Cardiac fibroblast (primary cell): ENCODE measurements at places on chromosomes 5 and 9.

- DNase-seq = no peak
These were observed 758.5 kb upstream of the CTNND2 start for GRCh38 chr5:12662545-12663314.

DNA sequence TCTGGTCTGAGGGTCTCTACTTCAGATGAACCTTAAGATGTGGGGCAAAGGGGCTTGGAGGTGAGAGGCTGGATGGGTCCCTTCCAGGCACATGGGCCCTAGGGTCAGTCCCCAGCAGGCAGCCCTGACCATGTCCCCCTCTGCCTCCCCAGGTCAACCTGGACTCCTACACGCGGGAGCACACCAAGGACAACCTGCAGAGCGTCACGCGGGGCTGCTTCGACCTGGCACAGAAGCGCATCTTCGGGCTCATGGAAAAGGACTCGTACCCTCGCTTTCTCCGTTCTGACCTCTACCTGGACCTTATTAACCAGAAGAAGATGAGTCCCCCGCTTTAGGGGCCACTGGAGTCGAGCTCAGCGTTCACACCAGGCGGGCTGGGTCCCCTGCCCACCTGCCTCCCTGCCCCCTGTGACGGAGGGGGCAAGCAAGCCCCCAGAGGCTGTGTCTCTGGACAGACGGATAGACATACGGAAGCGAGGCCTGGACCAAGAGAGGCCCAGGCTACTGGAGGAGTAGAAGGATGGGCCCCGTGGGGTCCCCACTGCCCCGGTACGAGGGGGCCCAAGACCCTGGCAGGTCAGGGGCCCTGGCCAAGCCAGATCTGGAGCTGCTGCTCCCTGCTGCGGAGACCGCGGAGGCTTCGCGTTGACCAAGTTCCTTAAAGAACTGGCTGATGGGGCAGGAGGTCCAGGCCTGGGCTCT is 133.2 kb downstream of the RGS3 start:
- no peak for DNase-seq

DNA sequence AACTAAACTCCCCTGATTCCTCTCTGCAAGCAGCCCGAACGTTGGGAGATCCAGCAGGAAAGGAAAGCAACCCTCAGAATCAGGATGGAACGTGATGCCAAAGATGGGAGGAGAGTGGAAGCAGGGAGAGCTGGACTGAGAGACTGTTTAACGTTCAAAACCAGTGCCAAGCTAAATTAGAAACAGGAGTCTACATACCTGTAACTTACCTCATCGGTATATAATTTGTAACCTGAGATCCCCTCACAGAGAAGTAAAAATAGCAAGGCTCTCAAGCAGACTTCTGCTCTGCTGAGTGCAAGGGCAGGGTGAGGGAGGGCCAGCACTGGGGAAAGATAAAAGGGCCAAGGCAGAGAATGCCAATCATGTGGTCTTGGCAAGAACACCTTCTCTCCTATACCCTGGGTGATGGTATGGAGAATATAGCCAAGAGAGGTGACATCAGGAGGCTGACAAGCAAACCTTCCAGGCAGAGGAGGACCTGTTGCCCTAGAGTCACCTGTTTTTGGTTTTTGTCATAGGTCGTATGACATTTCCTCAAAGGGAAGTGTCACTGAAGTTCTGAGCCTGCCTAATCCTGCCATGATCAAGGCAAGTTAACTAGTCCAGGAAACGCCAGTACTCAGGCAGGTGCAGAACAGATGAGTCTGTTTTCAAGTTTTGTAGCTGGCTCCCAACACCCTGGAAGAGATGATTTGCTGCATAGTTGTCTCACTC is 472.0 kb downstream of the NFIB start:
- DNase-seq = no peak

DNA sequence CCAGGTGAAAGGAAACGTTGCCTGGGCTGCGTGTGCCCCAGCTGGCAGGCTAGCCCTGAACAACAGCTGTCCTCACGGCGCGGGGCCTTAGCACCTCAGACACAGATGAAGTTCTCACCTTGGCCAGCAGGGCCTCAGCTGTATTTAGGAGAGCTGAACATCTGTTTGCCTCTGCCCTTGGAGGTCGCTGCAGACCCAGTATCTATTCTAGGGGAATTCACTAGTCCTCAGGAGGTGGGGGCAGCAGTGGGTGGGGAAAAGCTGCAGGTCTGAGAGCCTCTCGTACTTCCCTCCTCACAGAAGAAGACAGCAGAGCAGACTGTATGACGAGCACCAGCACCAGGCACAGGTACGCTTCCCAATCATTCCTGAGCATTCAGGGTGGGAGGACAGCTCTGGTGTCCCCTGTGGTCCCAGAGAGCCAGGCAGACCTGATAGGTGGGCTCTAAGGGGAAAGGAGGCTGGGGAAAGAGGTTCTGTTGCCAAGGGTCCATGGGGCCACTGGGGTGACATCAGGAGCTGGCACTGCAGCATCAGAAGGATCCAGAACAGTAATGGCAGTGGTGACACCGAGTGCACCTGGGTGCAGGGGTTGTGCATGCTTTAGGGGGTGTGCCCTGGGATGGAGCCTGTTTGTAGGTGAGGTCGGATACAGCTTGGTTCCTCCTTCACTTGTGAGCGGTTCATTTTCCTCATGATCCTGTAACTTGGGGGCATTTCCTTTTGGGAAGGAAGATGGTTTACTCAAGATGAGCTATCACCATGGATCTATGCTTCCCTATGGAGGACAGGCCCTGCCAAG is 13.8 kb downstream of the CD74 start:
- no peak for DNase-seq

DNA sequence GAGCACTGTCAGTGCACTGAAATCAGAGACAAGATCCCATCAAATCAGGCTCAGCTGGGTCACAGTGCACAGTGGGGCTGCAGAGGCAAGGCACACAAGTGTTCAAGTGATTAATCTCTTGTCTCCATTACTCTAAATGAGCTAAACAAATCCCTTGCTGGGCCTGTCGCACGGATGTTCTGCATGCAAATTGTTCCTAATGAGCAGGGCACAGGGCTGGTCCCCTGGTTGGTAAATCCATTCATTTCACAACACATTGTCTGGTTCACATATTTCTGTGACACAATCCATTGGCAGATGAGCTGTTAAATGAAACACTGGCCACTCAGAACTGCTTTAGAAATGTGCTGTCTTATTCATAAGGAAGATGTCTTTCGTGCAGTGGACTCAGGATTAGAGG is 167.9 kb upstream of the BRINP1 start:
- DNase-seq = no peak

GRCh38 chr5:966345-966710 is 42.3 kb upstream of the NKD2 start:
- no peak for DNase-seq

DNA sequence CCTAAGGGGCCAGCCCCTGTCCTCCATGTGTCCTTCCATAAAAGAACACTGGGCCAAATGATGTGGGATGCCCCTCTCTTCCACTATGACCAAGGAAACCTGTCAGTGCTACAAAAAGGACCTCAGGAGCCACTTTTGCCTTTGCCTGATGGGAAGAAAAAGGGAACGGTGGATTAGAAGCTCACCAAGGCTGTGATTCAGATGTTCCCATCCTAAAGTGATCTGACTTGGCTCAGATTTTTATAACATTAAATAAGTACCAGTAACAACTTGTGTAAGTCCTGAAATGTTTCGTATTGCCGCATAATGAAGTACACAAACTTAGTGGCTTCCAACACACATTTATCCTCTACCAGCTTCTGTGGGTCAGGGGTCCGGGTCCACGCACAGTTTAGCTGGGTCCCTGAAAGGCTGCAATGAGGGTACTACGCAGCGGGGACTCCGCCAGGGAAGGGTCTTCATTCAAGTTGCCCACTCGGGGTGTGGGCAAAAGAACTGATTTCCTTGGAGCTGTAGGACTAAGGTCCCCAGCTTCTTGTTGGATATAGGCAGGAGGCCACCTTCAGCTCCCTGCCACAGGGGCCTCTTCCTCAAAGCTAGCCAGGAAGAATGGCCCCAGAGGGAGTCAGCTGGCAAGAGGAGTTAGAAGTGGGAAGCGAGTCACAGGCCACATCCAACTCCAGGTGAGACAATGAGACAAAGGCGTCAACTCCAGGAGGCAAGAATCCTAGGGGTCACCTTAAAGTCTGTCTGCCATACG is 60.4 kb downstream of the RAPGEF1 start:
- DNase-seq = no peak

- no peak for DNase-seq
These were observed 95.9 kb upstream of the GNAQ start for GRCh38 chr9:78127279-78128225.

DNA sequence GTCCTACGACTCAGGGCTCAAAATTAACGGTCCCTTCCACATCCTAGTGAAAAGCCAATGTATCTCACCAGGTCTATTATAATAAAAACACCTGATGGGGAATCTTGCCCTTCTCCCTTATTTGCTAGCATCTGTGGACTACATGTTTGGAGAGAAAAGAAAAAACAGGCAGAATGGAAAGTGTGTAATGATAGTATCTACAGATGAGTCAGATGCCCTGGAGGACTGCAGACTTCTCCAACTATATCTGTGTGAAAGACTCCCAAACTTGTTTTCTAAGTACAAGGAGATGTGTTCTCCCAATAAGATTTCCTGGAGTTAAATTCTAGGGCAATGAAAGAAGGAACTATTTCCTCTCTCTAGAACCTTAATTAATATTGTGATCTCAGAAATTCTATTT is 66.0 kb downstream of the FOXB2 start:
- DNase-seq = no peak

GRCh38 chr5:39255406-39255805 is 36.0 kb upstream of the FYB1 start:
- DNase-seq = no peak

DNA sequence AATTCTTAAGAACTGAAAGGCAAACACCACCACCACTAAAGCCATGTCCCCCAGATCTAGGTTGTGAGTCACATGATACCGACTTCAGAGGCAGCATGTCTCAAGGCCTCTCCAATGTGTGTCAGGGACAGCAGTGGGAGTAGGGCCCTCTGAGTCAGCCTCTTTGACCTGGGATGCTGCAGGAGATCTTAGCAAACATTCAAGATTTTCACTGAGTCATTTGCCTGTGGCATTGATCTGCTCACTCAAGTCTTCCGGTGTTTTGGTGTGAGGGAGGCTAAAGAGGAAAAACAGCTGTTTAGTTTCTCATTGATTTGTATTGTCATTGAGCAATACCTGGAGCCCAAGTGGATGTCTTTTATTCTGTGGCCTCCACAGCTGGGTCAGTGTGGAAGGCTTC is 36.1 kb downstream of the TMC1 start:
- DNase-seq = peak; percentile 94

GRCh38 chr5:32232441-32233219 is 58.5 kb upstream of the GOLPH3 start:
- peak; percentile 81 for DNase-seq
